ENCODE measurements at places on chromosomes 4 and X.

DNA sequence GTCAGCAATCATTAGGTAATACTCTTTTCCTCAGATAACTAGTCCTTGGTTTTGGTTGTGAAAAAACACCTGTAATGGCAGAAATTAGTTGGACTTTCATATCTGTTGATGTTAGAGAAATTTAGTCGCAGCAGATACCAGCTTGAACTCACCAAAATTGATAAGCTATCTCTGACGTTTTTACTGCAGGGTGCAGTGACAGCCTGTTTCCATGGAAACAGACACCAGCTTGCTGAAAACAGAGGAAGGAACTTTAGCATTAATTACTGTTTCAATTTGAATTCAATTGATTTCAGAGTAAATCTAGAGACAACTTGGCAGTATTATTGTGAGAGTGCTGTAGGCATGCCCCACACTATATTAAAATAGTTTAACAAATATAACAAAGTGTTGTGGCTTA is 246.5 kb downstream of the PPP1R2C start:
- no peak for DNase-seq

DNA sequence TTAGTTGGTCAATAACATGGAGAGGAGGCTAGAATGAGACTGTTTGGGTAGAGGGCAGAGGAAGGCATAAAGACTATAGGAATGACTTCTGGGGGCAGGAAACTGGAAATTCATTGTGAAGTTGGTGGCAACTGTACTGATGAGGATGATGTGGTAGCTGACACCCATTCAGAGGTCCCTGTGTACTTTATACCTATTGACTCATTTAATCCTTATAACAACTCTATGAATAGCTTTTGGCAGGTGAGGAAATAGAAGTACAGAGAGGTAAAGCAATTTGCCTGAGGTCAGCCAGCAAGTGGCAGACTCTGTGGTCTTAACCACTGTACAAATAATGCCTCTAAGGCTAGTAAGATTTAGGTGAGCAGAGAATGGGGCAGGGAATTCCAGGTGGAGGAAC is 100.1 kb downstream of the GATB start:
- no peak for DNase-seq

GRCh38 chrX:34426334-34426733 is 230.8 kb downstream of the TMEM47 start:
- DNase-seq, result no peak

DNA sequence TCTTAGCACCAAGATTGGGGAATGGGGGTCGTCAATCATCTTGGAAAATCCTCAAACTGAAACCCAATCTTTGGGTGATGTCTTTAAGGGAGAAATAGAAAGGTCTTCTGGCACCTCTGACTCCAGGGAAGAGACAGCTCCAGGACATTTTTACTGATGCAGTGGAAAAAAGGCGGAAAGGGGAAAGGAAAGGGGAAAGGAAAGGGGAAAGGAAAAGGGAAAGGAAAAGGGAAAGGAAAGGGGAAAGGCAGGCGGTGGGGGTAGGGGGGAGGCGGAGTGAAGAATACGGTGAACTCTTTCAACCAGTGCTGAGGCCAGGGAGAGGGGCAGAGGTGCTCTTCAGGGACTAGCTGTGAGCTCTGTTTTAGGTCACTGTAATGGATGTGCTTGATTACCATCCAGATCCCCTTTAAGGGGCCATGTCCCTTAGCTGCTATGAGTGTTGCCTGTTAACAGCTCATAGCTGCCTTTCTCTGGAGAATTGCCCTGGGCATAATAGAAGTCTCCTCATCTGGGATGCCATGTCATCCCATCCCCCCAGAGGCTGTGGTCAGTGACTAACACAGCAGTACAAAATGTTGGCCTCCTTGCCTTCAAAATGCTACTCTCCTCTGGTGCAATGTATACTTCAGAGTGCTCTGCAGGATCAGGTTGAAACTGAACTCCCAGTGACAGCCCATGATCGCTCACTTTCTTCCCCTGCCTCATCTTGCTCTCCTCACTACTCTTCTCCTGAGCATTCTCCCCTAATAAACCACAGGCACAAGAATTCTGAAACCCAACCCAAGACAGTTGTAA is 92.4 kb upstream of the AP1S2 start:
- no peak for DNase-seq

GRCh38 chr4:179698321-179698720 is 2256.1 kb upstream of the AGA start:
- DNase-seq, result no peak

DNA sequence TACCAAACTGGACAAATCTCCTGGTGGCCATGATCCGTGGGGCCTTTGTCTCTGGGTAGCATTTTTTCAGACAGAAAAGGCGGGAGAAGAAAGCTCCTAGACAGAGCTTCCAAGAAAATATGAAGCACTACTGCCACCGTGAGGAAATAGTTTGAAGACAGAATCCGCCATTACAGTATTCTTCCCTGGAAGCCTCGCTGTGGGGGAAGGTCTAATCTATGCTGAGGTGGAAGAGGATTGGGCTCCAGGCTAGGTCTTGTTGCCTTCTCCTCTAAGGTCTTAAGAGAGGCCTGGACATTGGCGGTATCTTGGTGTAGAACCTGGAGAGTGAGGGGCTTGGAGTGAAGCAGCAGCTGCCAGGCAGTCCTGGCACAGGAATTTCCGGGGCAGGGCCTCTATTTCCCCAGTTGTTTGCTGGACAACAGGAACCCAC is 218.9 kb downstream of the OR13H1 start:
- no peak for DNase-seq

DNA sequence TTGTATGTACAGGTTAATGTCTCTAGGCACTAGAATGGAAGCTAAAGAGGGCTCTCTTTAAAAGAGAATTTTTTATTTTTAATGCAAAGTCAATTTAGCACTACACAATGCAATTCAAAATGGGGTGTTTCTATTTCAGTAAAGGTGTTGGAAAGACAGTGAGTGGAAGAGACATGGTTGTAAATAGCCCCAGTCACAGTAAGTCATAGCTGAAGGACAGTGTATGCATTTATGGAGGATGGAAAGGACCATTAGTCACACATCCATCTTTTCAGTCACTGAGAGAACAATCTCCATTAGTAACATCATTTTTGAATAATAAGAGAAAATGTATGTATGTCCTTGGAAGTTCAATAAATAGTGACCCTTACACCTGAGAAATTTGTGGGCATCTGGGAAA is 148.0 kb downstream of the PDHA2 start:
- DNase-seq, result no peak

DNA sequence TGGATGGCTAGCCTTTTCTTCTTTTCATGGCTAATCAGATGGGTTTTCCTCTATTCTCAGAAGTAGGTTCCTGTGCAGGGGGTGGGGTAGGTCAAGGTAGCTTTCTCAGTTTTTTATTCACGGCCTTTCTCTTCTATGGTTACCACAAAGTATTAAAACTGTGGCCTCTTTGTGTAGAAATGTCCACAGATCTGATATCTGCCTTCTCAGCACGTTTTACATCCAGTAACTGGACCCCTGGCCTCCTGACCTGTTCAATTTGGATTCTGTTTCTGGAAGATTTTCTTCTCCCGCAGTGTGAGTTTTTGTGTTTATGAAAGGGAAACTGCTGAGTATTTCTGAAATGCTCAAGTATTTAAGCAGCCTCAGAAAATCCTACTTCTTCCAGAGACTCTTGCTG is 688.5 kb downstream of the RAPGEF2 start:
- no peak for DNase-seq

DNA sequence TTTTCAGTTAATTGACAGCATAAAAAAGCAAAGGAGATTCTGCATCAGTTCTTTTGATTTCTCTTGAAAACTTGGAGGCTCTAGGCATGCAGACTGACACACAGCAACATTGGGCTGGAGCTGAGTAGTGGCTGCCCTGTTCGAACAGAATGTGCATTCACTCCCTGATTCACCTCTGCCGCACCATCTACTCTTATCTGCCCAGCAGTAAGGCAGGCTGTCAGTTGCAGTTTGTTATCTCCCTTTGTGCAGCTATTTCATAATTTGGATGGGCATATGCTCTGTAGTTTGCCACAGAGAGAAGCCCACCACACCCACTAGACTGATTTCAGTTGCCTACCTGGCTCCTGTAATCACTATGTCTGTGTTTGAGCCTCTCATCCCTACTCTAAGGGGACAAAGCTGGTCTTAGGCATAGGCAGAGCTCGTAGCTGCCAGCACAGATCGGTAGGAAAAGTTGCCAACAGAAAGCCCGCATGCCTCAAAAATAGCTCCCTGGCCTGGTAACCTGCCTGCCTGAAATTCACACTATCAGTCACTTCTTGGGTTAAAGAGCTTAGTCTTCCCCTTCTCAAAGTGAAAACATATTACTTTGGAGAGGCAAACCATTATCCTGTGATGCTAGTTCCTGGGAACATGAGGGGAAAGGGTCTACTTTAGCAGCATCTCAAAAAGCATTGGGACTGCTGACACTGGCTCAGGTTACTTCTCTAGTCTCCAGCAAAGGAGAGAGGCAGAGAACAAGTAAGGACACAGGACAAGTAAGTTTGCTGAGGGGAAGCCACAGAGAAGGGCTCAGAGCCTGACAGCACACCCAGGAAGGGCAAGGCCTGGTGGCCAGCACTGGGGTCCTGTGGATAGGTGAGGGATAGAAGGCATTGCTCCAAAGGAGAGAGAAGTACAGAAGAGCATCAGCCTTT is 75.9 kb upstream of the TMEM164 start:
- no peak for DNase-seq

GRCh38 chr4:152640058-152640921 is 39.5 kb downstream of the TMEM154 start:
- DNase-seq, result no peak

DNA sequence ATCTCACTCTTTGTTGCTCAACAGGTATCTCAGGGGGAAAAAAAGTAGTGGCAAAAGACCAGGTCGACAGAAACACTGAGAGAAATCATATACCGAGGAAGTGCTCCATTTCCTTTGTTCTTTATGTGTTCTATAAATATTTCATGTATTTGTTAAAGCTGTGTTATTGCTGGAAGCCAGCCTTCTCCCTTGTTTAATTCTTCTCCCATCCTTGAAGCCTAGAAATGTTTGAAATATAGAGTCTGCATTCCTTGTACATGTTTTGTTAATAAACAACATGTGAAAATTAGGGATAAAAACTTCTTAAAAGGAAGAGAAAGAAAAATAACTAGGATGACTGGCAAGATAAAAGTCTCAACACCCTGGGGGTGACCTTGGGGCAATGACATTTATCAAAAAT is 186.2 kb downstream of the ANKRD50 start:
- DNase-seq, result no peak

DNA sequence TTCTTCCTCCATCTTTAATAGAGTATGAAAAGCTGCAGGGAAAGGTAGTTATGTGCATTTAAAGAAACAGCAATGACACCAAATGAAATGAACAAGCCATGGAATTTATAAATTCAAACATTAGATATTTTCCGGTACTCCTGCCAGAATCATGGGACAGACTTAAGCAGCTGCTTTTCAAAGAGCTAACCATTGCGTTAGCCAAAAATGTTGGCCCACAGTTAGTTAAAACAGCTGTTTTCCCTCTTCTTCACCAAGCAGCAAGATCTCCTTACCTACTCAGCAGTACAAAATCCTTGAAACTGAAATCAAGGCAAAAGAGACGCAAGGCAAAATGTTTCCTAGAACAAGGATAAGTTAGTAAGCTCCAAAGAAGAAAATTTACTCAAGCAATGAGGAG is 64.0 kb downstream of the MANBA start:
- no peak for DNase-seq

Measured in vagina (tissue), 2 donors.